ENCODE measurements at places on chromosomes 2 and 18.

GRCh38 chr2:134304394-134305108, 50.7 kb downstream of the MGAT5 start:
- DNase-seq, result peak; percentile 15

DNA sequence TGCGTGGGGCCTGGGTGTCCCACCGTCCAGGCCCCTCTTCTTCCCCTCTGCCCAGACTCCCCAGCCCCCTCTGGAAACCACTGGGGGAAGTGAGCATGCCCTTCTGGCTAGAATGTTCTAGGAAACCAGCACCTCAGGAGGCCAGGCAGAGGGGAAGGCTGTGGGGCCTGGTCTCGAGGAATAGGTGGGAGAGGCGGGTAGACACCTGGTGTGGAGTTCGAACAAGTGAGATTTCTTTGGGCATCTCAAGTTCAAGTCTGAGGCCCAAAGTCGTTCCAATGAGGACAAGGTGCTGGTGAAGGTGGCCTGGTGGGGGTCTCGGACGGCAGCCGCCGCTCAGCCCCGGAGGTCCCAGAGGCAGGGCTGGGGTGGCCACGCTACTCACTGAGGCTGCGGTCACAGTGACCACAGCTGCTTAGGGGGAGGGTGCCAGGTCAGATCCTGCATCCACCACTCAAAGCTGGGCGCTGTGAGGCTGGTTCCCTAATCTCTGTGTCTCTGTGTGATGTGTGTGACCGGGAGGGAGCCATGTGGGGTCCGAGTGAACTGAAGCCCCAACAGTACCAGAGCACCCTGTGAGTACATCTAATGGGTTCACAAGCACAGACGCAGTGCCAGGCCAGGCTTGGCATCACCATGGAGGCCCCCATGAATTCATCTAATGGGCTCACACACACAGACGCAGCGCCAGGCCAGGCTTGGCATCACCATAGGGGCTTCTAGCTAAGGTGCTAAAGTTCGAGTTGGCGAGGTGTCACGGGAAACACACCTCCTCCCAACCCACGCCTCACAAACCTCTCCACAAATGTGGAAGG, 26.5 kb upstream of the PXDN start:
- no peak for DNase-seq

- DNase-seq, result peak; percentile 18
Measured at GRCh38 chr2:44955593-44956392, 14.3 kb downstream of the SIX3 start.

GRCh38 chr2:65686928-65687521, 254.6 kb upstream of the SPRED2 start:
- DNase-seq, result no peak

DNA sequence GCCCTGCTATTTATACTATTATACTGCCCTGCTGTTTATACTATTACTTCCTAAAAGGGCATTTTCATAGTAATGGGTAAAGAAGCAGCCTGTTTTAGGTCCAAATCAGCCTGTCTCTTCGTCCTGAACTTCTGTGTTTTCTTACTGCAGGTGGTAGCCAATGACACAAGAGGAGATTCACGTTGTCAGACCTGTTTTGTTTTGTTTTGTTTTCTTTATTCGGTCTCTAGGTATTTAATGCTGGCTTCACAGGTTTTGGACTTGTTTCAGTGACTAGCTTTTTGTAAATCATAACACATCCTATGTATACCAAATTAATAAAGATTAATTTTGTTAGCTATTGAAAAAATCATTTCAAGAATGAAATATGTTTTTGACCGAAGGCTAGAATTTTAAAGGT, 116.4 kb downstream of the MAP3K20 start:
- DNase-seq, result no peak

DNA sequence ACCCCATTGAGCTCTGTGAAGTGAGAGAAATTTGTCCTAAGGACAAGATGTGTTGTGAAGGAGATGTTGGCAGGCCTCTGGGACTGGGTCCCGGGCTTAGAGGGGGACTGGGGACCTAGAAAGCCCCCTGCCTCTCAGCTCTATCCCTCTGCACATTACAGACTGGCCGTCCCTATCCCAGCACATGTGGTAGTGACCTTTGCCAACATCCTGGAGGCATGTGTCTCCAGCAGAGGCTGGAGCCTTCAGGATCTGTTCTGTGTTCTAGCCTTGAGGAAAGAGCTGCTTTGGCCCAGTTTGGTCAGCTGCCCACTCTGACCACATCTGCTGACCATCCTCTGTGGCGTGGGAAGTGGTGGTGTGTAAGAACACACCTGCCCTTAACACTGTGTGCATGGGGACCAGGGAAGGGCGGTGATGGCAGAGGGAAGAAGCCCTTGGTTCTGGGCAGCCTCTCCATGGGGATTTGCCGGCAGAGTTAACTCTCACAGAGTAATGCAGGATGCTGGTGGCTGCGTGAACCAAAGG, 33.4 kb downstream of the NCK2 start:
- no peak for DNase-seq

DNA sequence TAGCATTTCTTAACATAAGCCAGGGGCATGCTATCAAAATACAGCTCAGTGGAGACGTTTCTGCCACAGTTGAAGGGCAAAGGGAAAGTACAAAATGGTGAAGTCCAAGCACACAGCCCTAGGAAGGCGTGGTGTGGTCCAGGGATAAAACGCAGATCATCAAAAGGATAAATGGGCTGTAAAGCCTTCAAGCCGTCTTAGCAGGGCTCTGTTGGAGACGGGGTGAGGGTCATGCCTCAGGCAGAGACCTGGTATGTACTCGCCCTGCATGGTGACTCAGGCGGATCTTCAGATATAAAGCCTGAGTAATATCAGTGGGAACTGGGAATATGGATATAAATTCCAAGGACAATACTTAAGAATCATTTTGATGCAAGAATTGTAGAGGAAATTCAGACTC, 61.2 kb downstream of the NGEF start:
- no peak for DNase-seq

DNA sequence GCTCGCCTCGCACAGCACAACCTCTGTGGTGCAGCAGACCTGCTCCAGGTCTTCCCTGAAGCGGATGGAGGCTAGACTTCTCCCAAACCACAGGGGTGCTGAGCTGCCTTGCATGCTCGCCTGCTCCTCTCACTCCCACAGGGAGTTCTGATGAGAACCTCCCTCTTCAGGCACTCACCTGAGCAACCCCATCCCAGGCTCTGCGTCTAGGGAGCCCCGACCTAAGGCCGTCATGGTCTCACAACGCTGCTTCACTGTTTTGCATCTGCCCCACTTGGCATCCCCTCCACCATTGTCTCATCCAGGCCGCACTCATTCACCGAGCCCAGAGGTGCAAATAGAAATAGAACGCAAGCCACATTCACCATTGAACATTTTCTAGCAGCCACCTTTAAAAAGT, 24.6 kb upstream of the MC5R start:
- DNase-seq, result no peak

- DNase-seq, result no peak
Measured at GRCh38 chr2:28085201-28085600, 194.7 kb downstream of the BABAM2 start.

GRCh38 chr2:3348767-3349166, 28.9 kb downstream of the EIPR1 start:
- DNase-seq, result no peak

DNA sequence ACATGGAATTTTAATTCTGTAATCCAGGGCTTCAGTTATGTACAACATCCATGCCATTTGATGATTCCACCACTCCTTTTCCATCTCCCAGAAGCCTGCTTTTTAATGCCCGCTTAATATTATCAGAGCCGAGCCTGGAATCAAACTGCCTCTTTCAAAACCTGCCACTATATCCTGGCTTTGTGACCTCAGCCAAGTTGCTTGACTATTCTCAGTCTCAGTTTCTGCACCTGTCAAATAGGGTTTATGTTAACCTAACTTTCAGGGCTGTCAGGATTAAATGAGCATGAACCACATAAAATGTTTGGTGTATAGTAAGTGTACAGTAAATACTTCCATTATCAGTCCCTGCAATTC, 108.7 kb downstream of the XRCC5 start:
- DNase-seq, result no peak
